Ecto neural progenitor cell (in vitro differentiated cells): ENCODE measurements at places on chromosomes 7 and 10.

GRCh38 chr10:18501198-18501597 lies 150.2 kb downstream of the NSUN6 start:
- no peak for DNase-seq

DNA sequence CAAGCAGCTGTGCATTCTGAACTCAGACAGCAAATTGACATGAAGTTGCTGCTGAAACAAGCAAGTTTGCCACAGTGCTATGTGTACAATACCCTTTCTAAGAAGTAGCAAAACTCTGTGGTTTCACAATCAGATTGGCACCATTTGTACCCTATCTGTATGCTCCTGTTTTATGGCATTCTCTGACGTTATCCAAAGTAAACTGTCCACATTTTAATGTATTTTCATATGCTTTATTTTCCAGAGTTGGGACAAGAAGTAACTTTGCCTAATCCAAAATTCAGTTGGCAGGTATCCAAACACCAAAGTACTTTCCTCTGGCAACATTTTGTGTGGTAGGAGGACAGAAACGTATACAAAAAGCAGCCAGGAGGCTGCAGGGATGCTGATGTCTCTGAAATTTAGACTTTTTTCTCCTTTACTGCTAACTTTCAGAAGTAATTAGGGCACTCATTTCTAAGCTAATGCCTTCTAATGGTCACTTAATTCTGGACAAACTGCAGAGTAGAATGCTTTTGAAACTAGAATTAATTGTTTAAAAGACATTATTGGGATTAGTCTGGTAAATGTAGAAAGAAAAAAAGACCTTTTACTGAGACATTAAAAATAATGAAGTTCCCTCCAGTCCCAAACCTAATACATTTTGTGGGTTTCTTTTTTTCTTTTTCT lies 414.7 kb upstream of the NRP1 start:
- DNase-seq = no peak

DNA sequence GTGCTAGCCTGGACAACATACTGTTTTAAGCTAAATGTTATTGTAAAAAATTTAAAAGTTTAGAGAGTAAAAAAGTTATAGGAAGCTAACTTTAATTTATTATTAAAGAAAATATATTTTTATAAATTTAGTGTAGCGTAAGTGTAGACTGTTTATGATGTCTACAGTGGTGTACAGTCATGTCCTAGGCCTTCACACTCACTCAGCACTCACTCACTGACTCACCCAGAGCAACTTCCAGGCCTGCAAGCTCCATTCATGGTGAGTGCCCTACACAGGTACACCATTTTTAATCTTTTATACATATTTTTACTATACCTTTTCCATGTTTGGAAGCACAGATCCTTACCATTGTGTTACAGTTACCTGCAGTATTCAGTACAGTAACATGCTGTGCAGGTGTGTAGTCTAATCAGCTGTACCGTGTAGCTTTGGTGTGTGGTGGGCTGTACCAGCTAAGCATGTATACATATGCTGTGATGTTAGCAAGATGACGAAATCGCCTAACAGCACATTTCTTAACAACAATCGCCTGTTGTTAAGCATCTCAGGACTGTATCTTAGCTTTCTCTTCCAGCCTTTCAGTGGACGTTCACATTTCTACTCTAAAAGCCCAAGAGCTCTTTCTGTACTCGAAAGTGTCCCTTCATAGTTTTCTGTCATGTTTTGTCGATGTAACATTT lies 12.5 kb downstream of the RNF32 start:
- no peak for DNase-seq

DNA sequence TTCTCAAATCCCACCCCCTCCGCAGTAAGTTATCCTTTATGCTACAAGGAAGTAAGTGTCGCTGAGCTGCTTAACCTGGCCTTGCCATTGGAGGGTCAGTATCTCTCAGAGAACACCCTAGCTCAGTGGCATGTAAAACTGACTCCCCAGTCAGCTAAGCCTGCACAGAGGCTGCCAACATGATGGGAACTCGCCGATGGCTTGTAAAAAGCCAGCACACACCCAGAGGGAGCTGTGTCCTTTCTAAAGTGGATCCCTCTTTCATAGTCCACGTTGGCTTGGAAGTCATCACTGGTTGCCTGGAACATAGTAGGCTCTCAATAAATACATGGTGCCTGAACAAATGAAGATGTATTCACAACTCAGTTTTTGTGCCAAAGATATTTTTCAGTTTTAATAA lies 249.1 kb upstream of the YAE1 start:
- DNase-seq = no peak

DNA sequence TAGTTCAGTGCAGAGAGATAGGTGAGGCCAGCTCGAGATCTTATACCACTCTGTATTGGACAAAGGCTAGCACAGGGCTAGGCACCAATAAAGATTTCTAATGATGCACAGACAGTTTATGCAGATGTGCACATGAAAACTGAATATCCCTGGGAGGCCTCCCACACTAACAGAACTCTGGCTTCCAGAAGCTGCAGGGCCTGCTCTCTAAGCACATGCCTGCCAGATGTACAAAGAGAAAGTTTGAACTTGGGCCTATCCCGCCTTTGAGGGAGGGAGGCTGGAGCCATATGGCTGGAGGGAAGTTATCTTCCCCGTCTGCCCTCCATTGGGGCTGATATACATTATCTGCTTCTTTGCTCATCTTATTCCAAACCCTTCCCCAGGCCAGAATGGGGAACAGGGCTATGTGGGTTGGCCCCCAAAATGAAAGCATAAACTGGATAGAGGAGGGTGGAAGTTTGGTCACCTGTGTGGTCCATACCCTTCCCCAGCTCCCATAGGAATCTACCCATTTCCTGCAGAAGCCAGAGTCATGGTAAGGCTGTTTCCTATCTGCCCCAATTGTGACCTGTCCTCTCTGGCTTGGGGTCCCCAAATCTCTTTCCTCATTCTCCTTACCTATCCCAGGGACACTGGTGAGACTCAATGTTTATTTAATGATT lies 3.8 kb downstream of the KAZALD1 start:
- no peak for DNase-seq

DNA sequence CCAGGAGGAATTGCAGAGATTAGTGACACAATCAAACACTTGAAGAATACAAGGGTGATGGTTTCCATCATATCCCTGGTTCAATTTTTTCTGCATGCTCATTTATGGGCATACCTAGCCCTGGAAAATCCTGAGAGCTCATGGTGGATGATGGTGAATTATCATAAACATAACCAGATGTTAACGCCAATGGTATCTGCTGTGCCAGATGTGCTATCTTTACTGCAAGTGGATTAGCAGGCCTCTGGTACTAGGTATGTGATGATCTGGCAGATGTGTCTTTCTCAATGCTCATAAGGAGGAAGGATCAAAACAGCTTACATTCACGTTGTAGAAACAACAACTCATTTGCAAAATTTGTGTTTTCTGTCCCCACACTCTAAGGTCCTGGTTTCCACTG lies 150.5 kb downstream of the FZD1 start:
- DNase-seq = no peak

- DNase-seq = no peak
Observed at GRCh38 chr10:110868981-110869380, 2.7 kb upstream of the PDCD4 start.

- DNase-seq = no peak
Observed at GRCh38 chr7:28621369-28621841, 209.1 kb downstream of the CREB5 start.

- DNase-seq = no peak
Observed at GRCh38 chr7:133196856-133197612, 55.8 kb upstream of the EXOC4 start.

DNA sequence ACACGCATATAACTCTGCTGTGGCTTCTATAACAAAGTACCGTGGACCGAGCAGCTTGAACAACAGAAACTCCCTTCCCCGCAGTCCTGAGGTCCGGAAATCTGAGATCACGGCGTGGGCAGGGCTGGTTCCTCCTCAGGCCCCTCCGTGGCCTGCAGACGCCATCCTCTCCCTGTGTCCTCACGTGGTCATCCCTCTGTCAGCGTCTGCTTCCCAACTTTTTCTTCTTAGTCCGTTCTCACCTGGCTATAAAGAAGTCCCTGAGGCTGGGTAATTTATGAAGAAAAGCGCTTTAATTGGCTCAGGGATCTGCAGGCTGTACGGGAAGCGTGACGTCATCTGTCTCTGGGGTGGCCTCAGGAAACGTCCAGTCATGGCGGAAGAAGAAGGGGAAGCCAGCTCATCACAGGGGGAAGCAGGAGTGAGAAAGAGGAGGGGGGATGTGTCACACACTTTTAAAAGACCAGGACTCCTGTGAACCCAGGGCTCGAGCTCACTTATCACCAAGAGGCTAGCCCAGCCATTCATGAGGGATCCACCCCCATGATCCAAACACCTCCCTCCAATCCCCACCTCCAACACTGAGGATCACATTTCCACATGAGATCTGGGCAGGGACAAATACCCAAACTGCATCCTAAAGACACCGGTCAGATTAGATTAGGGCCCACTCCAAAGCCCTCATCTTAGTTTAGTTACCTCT lies 91.2 kb upstream of the INSIG1 start:
- DNase-seq = no peak

- no peak for DNase-seq
Observed at GRCh38 chr7:37728747-37729146, 45.2 kb downstream of the GPR141 start.

GRCh38 chr10:21860718-21861117 lies 142.8 kb downstream of the DNAJC1 start:
- no peak for DNase-seq

- DNase-seq = peak; percentile 16
Observed at GRCh38 chr7:158247758-158248487, 339.7 kb downstream of the PTPRN2 start.

DNA sequence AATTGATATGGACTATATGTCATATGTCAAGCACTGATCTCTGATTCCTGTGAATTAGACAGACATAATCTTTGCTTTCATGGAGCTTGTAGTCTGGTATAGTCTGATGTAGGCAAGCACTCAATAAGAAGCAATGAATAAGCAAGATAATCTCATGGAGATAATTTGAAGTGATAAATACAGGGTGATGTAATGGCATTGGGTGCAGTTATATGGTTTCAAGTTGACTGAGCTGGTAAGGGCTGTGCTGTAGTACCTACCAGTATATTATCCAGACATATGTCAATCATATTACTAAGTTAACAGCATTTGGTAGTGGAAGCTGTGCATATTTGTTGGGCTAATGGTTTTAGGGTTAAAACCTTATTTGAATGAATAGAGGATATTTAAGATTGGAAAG lies 117.5 kb upstream of the PRPS1L1 start:
- no peak for DNase-seq

GRCh38 chr7:95001815-95002561 lies 94.6 kb downstream of the PPP1R9A start:
- no peak for DNase-seq

DNA sequence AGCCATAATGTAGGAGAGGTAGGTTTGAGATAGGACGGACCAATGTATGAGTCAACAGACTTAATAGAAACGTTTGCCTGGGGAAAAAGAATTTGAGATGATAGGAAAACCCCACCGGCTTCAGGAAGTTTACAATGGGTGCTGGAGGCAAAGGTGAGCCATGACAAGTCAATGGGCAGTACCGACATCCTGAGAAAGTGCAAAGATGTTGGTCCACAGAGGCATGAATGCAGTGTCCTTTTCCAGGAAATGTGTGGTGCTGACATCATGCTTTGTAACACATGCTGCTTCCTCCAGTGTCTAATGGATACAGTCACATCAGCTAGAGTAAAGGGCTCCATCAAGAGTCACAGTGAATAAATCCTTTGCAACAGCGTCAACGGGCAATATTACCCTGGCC lies 533.6 kb downstream of the INHBA start:
- DNase-seq = no peak

- DNase-seq = no peak
Observed at GRCh38 chr10:61438141-61438988, 14.8 kb downstream of the TMEM26 start.
